Left cardiac atrium (tissue), 4 donors: ENCODE measurements at places on chromosomes 6 and 20. TPM values are rescaled to one million over a fixed set of nuclear protein-coding genes. Genes with fewer than 3 reads are reported as not detected.

The TP53TG5 gene
- 0.68 TPM for total RNA-seq

The COL21A1 gene
- total RNA-seq, result 12.5 TPM

The SMLR1 gene
- total RNA-seq, result not detected

The DEFB124 gene
- 0.44 TPM for total RNA-seq

DNA sequence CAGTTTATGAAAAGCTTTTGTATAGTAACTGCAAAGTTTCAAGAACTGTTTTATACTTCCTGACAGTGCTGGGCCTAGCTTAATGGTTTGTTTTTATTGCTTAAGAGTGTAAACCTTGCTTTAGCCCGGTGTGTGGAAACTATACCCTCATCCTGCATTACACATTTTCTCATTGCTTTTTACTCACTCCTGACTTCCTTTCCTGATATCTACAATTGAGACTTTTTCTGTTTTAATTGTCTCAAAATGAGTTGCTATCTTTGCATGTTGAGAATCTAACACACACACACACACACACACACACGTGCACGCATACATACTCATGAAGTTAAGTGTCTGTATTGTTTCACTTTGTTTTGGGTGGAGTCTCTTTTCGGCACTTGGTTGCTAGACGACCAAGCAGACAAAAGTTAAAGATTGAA lies 16.7 kb downstream of the BMP2 start:
- no peak for DNase-seq

DNA sequence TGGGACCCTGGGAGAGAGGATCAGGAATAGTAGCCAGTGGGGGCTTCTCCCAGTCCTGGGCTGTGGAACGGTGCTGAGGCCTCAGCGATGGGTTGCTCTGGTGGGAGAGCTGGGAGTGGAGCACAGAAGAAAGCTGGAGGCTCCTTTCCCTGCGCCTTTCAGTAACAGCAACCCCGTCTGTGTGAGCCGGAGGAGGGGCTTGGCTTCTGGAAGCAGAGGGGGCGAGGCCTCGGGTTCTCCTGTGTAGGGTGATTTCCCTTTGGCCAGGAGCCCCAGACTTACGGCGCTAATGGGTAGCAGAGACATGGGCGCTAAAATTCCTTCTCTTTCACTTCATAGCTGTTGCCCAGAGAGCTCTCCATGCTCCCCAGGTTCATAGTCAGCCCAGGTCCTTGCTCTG lies 55.0 kb downstream of the DAAM2 start:
- peak; percentile 72 for DNase-seq

DNA sequence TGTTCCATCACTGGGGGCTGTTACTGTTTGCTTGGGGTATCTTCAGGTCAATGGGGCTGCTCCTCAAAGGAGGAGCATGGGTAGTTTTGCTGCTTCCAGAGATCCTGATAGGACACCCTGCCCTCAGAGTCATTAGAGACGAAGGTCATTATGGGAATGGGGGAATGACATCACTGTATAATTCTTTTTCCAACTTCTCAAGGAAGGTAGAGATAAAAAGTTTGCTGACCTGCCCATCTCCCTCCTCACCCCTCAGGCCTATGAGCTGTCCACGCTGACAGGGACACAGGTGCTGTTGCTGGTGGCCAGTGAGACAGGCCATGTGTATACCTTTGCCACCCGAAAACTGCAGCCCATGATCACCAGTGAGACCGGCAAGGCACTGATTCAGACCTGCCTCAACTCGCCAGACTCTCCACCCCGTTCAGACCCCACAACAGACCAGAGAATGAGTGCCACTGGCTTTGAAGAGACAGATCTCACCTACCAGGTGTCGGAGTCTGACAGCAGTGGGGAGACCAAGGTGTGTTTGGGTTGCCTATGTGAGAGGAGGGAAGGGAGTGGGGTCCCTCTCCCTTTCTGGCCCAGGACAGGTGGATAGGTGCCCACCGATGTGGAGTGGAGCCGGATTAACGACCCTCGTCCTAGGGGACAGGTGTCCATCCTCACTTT lies 2.7 kb downstream of the SRF start:
- no peak for DNase-seq

DNA sequence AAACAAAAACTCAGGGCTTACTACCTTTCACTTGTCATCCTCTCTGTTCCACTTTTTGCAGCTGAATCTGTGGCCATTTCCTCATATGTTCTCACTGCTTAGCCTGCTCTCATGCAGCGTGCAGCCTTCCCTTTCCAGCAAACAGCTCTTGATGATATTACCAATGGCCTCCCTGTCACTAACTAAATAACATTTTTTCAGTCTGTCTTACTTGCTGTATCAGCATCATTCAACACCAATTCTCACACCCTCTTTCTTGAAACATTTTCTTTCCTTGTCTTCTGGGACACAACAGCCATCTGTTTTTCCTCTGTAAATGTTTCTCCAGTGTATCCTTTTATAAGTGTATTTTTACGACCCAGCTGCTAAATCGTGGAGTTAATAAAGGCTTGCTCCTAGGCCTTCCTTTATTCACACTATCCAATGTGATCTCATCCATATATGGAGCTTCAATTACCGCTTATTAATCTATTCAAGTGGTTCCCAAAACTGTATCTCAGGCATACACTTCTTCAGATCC lies 523.6 kb upstream of the RNF217 start:
- no peak for DNase-seq

GRCh38 chr6:90221403-90221802 lies 75.2 kb downstream of the BACH2 start:
- no peak for DNase-seq

DNA sequence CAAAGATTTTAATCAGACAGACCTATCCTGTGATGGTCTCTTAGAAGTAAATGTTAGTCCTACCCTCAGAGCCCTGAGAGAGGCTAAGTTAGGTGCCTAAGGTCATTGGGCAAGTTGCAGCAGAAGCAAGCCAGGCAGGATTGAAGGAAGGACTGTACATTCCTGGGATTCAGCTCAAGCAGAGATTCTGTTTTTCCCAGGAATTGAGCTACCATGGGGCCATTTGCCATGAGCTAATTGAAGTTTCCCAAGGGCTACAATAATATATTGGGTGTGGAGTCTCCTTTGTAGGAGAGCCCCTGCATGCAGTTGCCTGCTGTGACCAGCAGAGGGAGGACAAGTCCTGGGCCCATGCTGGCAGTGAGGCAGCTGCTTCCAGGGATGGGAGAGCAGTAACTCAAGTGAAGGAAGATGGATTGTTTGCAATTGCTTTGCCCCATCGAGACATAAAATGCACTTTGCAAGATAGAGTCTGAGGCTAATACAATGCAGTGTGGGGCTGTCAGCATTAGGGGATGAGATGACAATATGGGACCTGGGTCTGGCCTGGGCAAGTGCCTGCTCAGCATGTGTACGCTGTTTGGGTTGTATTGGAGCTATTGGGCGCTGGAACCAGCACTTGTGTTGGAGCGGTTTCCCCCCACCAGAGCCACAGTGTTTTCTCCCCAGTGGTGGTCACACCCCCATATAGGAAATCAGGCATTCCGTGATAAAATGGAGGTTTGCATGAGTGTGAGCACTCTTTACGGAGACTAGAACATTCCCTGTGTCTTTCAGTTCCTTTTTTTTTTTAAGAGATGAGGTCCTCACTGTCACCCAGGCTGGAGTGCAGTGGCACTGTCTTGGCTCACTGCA lies 27.9 kb downstream of the DNMT3B start:
- peak; percentile 78 for DNase-seq

GRCh38 chr6:39072830-39073229 lies 24.2 kb downstream of the GLP1R start:
- DNase-seq, result no peak

- no peak for DNase-seq
These were observed 38.4 kb upstream of the SLC22A16 start for GRCh38 chr6:110514818-110515217.

GRCh38 chr6:87938287-87938686 lies 109.4 kb upstream of the SPACA1 start:
- DNase-seq, result no peak

DNA sequence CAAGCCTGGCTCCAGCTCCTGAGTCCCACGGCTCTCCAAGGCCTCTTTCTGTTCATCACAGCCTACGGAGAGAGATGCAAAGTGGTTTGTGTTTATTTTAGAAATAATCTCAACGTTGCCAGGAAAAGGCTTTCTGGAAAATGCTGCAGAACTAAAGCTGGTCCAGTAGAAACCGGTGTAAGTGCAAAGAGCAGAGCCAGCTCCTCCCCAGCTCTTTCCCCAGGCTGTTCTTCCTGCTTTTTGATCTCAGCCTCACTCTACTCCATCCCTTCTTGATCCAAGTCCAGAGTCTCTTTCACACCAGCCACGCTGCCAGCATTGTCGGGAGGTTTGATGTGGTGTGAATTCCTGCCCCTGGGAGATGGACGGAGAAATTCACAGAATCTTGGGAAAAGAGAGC lies 69.8 kb downstream of the TMEM170B start:
- no peak for DNase-seq

DNA sequence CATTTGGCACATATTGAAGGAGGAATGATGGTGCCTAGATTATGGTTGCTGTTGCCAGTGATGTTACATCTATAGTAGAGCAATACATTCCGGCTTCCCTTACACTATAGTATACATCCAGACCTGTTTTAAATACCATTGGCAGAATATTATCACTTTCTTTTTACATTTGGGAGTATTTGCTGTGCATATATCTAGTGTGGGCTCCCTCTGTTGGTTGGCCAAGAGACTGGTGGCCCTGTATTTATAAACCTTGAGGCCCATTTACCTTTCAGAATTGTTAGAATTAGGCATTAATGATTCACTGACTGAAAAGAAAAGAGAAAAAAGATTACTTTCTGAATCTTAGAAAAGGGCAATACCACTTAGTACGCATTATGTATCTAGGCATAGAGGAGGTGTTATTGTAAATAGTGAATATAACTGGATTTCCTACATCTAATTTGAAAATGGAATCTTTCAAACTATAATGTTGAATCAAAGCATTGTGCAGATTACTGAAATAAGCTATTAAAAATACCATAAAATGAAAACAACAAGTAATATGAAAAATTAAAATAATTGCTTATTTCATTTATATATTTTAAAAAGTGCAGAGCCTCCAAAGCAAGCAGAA lies 628.8 kb upstream of the MAN1A1 start:
- no peak for DNase-seq
